Right cardiac atrium (tissue), 5 donors: ENCODE measurements at places on chromosomes 11 and 22. TPM values are rescaled to one million over a fixed set of nuclear protein-coding genes. Genes with fewer than 3 reads are reported as not detected.

DNA sequence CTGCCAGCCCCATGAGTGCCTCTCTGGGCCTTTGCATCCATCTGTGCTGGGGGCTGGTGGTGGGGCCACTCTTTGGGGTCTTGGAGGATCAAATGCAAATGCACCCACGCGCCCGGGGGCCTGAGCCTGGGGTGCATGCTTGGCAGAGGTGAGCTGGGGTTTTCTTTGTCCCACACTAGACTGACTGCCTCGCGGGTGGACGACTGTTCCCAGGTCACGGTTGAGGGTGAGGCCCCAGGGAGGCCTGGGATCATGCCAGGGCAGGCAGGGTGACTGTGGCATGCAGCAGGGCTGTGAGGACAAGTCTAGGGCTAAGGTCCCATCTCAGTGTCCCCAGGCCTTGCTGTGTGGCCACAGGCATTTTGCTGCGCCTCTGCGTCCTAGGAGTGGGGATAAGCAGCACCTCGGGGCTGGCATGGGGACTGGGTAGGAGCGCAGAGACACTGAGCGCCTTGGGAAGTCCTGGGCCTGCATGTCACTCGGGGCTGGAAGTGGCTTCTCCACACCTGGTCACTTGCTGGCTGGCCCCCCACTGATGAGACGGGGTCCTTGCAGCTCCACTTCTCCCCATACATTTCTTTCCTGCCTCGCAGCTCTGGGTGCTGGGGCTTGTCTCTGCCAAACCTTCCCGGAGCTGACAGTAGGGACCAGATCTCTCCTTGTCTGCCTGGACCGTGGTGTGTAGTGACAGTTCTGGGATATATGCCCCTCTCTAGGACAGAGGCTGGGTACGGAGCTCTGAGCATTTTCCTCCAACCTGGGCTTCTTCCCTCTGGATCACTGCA lies 133.1 kb downstream of the CTTN start:
- DNase-seq, result no peak

The MS4A3 gene
- total RNA-seq, result not detected

DNA sequence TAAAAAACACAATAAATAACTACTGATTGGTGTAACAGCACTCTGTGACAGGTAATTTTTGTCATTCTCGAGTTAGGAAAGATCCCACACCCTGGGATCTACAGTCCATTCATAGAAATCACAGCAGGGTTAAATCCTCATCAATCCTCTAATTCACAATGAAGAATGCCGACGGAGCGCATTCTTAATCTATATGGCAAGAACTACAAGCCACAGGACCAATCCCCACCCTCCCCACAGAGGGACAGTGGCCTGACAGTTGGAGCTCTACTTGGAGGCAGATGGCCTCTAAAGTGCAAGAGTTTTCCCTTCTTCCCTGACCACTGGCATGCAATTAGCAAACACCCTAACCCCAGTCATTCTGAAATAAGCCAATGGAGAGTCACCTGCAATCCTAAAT lies 34.2 kb downstream of the TCF20 start:
- no peak for DNase-seq

The ADORA2A gene
- 4.5 TPM for total RNA-seq

The KCNJ11 gene
- 9.2 TPM for total RNA-seq

- peak; percentile 28 for DNase-seq
Observed at GRCh38 chr11:110599207-110599606, 113.0 kb downstream of the ARHGAP20 start.

DNA sequence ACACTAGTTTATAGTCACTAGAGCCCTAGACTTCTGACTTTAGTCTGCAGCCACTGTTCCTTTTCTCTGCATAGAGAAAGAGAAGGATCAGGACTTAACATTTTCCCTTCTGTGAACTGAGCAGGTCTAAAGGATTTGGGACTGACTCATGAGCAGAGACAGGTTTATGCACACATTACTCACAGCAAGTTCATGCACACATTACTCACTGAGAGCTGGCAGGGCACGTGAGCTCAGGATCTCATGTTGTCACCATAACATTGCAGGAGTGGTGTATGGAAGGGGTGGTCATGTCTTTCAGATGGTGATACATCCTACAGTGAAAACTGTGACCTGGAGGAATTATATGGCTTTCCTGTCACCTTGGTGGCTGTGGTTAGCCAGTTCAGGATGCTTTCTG lies 56.4 kb downstream of the CEP164 start:
- no peak for DNase-seq

GRCh38 chr22:47681411-47682165 lies 919.1 kb downstream of the TBC1D22A start:
- DNase-seq, result no peak

DNA sequence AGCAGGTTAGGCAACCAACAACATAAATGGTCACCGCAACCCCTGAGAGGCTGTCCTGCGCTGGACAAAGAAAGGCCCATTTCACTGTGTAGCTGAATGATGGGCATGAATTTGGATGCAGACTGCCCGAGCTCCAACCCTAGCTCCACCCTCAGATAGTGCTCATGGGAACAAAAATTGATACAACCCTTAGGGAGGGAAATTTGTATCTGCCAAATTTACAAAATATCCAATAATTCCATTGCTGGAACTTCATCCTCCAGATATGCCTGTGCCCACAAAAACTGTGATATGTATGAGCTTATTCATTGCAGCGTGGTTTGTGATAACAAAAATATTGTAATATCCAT lies 2.0 kb downstream of the MS4A8 start:
- DNase-seq, result no peak

The DDI1 gene
- total RNA-seq, result not detected

The TRIM51 gene
- not detected for total RNA-seq

- no peak for DNase-seq
Observed at GRCh38 chr11:62012832-62013461, 45.5 kb upstream of the FTH1 start.

DNA sequence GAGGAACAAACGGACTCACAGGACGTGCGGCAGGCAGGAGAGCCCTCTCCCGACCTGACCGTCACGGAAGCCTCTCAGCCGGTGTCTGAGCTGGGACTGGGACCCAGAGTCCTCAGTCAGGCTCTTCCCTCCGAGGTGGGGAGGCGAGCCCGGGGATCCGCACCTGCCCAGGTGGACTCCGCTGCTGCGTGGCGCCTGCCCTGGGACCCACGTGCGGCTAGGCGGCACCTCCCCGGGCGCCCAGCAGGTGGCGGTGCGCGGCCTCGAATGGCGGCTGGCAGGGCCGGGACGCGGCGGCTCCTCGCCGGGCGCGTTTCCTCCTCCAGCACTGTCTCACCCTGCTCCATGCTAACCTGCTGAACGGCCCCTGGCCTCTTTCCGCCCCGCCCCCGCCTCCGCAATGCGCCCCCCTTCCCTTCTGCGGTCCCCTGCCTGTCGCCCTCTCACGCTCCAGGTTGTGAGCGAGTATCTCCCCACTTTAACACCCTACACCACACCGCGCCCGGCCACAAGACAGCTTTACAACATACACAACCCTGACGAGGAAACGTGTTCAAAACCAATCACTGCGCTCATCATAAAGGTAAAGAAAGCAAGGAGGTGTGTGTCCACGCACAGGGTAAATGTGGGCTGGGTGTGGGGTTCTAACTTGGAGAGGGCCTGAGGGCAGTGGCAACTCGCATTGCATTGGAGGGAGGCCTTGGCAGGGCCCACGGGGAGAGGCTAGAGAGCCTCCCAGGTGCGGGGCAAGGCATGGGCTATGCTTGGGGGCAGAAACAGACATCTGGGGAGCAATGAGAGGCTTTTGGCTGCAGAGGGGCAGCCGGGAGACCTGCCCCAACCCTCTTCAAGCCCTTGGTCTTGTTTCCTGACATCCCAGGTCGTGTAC lies 25.9 kb upstream of the ATXN10 start:
- DNase-seq, result peak; percentile 91

GRCh38 chr11:72752088-72752914 lies at the start of gene ARAP1:
Gene ARAP1, minus strand, starts transcription at chr11:72752408. Its CDS starts 25,280 bp downstream, at chr11:72727128.
- peak; percentile 75 for DNase-seq

The HDHD5 gene
- 34.4 TPM for total RNA-seq

DNA sequence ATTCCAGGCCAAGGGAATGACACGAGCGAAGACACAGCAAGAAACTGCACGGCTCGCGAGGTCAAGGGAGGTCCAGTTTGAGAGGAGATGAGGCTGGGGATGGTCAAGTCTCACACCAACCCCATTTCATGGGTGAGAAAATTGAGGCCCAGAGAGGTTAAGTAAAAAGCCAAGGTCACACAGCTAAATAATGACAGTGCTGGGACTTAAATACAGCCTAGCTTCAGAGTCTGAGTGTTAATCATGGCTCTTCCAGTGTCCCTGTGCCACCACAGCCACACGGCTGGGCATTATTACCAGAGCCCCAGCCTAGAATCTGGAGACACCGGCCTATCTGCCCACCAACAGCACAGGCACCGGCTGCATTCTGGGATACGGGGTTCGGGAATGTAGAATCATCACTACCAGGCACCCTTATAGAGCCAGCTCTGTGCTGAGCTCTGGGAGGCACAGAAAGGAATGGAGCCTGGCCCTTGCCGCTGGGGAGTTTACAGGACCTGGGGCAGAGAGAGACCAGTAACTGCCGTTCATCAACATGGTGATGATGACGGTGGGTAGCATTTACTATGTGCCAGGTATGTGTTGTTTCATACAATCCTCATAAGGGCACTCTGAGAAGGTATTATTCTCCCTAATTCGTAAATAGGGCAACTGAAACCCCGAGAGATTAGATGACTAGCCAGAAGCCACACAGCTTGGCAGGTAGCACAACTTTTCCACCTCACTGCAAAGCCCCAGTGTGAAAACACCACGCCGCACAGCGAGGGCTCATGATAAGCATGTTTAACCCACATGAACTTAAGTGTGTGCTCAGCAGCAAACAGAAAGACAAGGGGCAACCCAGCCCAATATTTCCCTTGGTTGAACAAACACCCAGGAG lies 51.8 kb downstream of the CD6 start:
- no peak for DNase-seq

DNA sequence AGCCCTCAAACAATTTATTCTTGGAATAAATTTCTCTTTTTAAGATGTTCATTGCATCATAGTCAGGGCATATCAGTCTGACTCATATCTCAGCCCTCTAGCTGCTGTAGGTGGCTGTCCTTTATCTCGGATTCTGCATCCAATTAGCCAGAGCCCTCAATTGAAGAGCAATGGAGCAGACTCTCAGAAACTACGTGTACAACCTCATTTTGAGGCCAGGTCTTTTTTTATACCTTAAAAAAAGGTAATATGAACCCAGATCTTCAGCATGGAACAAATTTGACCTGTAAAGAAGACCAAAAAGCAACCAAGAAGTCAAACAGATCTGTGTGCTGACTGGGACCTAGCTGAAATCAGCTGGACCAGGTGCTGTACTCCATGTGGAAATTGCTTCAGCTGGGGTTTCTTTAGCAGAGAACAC lies 8.7 kb downstream of the OR52A5 start:
- no peak for DNase-seq
